Left cardiac atrium (tissue), 4 donors: ENCODE measurements at places on chromosomes 12 and 14.

GRCh38 chr12:108805136-108805535 lies 52.2 kb downstream of the SSH1 start:
- DNase-seq = no peak

DNA sequence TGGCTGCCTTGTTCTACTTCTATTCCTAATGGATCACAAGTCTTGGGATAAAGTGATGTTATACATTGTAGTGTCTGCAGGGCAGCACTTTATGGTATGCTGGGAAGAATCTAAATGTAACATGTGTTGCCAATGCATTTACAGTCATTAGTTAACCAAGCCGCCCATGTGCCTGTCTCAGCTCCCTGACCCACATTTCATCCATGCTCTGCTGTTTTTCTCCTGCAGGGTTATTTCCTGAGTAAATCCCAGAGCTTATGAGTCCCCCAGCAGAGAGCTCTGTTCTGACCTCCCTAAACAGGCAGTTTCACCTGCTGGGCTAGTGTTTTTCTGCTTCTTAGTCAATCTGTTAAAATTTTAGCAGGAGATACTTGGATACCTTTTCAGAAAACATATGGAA lies 4.4 kb upstream of the TMTC2 start:
- no peak for DNase-seq

DNA sequence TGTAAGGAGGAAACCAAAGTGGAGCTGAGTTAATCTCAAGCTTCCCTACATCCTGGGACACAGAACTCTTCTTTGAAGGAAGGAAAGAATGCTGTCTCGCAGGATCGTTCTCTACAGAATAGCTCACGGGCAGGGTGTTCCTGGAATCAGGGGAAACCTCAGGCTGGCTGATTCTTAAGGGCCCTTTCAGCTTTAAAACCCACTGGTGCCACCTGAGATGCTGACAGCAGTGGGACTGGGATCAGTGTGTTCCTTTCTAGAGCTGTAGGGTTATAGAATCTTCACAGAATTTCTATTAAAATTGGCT lies 47.8 kb downstream of the UBE3B start:
- DNase-seq = no peak

- no peak for DNase-seq
Measured at GRCh38 chr12:127178463-127178862, 1088.5 kb upstream of the TMEM132C start.

- DNase-seq = no peak
Measured at GRCh38 chr12:111741235-111741812, 25.4 kb upstream of the ALDH2 start.

- no peak for DNase-seq
Measured at GRCh38 chr12:130924966-130925665, 28.6 kb upstream of the ADGRD1 start.

- DNase-seq = peak; percentile 73
Measured at GRCh38 chr12:105226219-105226618, 9.8 kb downstream of the APPL2 start.

DNA sequence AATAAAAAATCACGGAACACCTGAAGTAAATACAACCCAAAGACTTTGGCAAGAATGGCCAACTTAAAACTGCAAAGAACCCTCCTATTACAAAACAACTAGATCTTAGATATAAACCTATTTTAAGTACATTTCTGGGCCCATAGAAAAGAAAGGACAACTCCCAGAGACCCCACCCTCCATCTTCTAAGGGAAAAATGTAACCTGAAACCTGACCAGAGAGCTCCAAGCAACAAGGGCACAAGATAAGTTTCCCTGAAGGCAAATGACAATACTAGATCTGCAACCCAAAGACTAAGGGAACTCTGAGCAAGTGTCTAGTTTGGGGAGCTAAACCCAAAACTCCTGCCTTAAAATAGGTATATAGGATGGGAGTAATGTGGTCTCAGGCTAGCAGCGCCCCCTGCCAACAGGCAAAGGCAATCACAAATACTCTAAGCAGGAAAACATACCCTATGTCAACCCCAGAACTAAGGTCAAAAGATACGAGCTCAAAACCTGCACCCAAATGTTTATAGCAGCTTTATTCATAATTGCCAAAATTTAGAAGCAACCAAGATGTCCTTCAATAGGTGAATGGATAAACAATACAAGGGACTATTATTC lies 218.9 kb downstream of the ITPR2 start:
- DNase-seq = peak; percentile 18

DNA sequence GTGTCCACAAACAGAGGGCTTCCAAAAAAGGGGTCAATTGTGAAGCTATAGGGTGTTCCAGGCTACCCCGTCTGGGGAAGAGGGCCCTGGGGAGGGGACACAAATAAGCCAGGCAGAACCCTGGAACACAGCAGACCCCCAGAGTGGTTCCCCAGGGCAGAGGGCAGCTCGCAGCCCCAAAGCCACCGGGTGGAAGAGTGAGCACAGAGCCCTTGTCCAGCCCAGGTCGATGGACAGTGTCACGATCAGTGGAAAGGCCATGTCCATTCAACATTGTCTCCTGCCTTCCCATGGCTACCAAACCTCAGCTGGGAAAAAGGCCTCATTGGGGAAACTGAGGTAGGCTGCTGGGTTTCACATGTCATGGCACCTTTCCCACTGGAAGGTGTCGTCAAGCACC lies 131.4 kb downstream of the DICER1 start:
- no peak for DNase-seq

- DNase-seq = no peak
Measured at GRCh38 chr14:98919434-98919833, 352.6 kb downstream of the BCL11B start.

GRCh38 chr12:124227951-124228711 lies 66.8 kb upstream of the RFLNA start:
- no peak for DNase-seq

GRCh38 chr12:127238107-127238506 lies 1028.9 kb upstream of the TMEM132C start:
- no peak for DNase-seq

DNA sequence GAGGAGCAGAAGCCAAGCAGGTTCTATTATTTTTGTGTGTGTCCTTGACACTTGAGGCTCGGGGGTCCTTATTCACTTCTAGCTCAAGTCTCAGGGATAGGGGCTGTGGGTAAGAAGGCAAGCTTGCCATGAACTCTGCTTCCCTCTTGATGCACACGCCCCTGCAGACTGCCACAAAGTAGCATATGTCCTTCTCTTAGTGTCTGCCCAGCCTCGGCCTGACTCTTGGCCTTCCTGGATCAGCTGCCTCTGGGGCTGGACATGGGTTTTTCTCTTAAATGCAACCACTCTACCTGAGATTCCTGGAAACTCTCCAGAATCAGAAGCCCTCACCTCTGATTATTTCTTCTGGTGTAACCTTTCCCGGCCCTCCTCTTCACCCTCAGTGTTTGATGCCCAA lies 28.2 kb upstream of the PEX5 start:
- no peak for DNase-seq

DNA sequence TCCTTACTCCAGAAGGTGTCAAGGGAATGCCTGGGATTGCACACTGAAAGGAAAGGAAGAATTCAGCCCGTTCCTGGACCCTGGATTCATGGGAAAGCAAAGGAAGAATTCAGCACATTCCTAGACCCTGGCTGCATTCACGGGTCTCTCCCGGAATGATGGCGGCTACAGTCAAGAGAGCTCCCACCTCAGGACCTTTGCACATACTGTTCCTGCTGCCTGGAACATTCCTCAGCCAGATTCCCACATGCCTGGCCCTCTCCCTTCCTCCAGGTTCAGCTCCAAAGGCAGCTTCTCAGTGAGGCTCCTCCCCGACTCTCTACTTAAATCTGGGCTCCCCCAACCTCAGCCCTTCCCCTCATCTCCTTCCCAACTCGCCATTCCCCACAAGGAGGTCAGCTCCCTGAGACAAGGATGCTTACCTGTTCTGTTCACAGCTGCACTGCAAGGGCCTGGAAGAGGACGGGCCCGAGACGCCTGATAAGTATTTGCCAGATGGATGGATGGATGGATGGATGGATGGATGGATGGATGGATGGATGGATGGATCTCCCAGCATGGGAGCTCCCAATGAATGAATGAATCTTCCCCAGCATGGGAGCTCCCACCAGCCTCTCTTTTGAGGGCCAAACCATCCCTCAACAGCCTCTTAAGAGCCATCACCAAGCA lies 77.4 kb downstream of the NCOR2 start:
- no peak for DNase-seq

DNA sequence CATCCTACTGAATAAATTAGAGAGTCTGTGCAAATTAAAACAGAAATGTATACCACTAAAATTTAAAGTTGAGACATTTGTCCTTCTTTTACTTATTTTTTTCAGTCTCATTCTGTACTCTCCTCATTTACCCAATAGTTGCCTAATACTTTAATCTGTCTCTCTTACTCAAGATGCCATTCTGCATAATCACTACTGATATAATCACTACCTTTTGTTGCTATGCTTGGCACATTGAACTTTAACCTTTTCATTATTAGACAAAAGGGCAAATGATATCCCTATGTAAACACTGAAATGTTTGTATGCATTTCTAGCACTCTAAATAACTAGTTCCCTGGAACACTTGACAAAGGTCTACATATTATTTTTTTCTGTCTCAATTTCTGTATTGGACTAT lies 1108.3 kb upstream of the FLRT2 start:
- DNase-seq = no peak

- no peak for DNase-seq
Measured at GRCh38 chr14:33465846-33466700, 484.8 kb downstream of the EGLN3 start.

- no peak for DNase-seq
Measured at GRCh38 chr12:111076611-111077451, 156.5 kb upstream of the MYL2 start.

- DNase-seq = no peak
Measured at GRCh38 chr12:107057071-107057834, 36.1 kb downstream of the CRY1 start.

- no peak for DNase-seq
Measured at GRCh38 chr12:50505675-50506530, 1.1 kb downstream of the DIP2B start.

GRCh38 chr12:22287101-22287500 lies 47.4 kb downstream of the ST8SIA1 start:
- no peak for DNase-seq

GRCh38 chr12:130480887-130481286 lies 143.2 kb downstream of the PIWIL1 start:
- DNase-seq = no peak

GRCh38 chr12:88998421-88998820 lies 353.9 kb downstream of the DUSP6 start:
- no peak for DNase-seq
